ENCODE measurements at places on chromosomes 11 and 22.
A peak's percentile ranks its signal among the peaks of the same experiment; 100 is the strongest.

DNA sequence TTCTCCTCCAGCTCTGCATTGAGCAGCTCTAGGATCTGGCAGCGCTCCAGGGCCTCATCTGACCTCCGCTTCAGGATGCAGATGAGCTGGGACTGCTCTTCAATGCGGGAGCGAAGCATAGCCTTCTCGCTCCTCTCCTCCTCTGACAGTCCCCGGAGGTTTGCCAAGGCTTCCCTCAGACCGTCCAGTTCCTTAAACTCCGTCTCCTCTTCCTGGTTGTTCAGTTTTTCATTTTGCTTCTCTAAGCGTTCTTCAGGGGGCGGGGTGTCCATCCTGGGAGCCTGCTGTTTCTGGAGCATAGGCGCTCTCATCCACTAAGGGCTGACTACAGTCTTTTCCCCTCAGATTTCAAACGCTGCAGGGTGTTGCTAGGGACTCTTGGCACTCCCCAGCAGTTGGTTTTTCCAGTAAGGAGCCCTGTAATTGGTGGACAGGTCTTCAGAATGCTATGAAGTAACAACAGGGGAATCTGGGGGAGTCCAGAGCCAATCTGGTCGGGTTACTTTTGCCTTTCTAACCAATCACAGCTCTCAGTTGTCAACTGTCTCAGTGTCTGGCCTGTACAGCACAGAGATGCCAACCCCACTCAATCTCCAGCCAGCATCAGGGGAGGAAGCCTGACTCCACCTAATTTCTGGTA is at the start of gene CCDC89:
Gene CCDC89, minus strand, starts transcription at position 376 of the 640 bp plus-strand sequence. Its CDS starts 65 bp downstream, at position 311.
- peak; percentile 96 for DNase-seq

DNA sequence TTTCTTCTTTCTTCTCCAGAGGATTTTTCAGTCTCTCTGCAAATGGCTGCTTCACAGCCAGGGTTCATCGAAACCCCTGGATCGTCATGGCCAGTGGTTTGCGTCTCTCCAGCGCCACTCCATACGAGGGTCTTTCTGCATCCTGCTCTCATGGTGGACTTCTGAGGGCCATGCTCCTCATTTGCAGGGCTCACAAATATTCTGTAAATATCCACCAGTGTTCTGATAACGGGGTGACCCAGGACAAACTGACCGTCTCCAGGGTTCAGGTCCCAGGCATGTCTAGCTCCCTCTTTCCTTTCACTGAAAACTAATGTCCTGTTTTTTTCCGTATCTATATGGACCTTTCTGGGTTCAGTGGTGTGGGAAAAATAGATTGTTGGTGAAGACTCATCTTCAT is 15.7 kb upstream of the VPREB1 start:
- DNase-seq, result no peak

GRCh38 chr11:98955551-98955950 is 65.2 kb upstream of the CNTN5 start:
- no peak for DNase-seq

DNA sequence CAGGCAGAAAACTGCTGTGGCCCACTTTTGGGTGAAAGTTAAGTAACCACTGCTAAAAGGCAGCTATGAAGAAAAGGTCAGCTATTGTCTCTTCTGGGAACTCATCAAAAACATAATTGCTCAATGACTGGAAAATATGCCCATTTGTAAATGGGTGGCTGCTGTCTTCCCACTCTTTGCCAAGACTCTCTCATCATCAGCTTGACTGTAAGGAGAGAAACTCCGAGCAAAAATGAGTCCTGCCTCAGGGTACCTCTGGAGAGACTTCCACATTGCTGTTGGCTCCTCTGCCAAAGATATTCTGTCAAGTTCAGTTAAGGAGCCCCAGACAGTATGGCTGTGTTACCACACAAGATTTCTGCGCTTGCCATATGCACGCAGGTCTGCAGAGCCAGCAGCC is 138.7 kb downstream of the BBOX1 start:
- no peak for DNase-seq

GRCh38 chr11:72569966-72570892 is 104.0 kb downstream of the PDE2A start:
- DNase-seq, result no peak

DNA sequence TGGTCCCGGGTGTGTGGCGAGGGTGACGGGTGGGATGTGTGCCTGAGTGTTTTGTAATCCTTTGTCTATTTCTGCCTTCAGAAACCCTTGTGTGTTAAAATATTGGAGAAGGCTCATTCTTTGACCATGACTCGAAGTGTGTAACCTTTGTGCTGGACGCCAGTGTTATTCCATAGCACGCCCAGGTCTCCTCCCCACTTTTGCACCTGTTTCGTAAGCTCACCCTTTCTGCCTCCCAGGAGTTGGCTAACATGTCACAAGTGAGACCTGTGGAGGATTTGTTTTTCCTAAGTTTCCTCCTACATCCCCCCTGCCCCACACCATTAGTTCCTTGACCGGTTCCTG is 382 bp downstream of the C11orf54 start:
- peak; percentile 6 for DNase-seq

- DNase-seq, result no peak
These were observed 7.4 kb upstream of the ACRV1 start for GRCh38 chr11:125688066-125688465.

GRCh38 chr22:44449061-44449682 is 48.9 kb downstream of the RTL6 start:
- DNase-seq, result no peak

- DNase-seq, result no peak
These were observed 18.5 kb upstream of the FEZ1 start for GRCh38 chr11:125514336-125515101.

DNA sequence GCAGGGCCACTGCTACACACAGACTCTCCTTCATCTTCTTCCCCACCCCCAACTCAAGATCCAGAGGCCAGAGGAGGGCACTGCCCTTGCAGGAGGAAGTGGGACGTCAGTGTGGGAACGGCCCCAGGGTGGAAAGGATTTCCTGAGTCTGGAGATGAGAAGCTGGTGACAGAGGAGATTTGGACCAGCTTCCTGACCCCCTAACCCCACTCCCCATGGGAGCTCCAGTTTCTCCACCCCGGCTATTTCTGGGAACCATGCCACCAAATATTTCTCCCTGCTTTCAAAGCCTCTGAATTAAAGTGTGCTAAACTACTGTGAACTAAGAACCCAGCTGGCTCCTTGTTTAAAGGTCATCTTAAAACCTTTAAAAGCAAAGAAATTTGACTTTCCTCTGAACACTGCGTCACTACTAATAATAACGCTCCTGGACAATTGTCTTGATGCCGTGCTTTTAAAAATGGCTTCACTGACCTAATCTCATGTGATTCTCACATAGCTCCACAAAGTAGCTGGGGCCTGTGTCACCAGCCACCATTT is 46.6 kb downstream of the CWC15 start:
- DNase-seq, result no peak

DNA sequence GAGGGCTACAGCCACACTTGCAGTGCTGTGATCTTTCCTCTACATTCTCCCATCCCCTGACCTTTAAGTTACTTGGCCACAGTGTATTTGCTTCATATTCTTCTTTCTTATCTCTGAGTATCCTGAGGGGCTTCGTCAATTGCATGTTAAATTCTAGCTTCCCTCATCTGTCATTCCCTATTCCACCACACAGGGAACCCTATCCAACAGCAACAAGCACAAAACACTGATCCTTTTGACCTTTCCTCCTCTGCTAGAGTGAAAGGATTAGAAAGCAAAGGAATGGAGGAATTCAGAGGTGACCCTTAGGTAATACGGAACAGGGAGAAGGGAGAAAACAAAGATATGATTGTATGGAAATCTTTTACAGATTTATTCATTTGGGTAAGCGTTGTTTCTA is 1061.7 kb upstream of the TENM4 start:
- DNase-seq, result no peak

DNA sequence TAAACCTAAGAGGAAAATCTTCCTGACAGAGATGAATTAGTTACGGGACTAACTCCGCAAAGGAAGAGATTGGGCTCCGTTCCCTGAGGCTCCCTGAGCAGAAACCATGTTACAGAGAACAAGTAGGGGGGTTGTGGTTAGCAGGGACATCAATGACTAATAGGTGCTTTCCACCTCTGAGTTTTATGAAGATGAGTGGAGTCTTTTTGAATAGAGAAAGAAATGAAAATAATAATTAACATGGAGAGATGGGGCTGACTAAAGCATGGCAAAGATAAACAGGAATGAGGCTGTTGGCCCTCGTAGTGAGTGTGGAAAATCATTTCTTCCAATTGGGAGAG is 47.5 kb upstream of the PICALM start:
- no peak for DNase-seq

DNA sequence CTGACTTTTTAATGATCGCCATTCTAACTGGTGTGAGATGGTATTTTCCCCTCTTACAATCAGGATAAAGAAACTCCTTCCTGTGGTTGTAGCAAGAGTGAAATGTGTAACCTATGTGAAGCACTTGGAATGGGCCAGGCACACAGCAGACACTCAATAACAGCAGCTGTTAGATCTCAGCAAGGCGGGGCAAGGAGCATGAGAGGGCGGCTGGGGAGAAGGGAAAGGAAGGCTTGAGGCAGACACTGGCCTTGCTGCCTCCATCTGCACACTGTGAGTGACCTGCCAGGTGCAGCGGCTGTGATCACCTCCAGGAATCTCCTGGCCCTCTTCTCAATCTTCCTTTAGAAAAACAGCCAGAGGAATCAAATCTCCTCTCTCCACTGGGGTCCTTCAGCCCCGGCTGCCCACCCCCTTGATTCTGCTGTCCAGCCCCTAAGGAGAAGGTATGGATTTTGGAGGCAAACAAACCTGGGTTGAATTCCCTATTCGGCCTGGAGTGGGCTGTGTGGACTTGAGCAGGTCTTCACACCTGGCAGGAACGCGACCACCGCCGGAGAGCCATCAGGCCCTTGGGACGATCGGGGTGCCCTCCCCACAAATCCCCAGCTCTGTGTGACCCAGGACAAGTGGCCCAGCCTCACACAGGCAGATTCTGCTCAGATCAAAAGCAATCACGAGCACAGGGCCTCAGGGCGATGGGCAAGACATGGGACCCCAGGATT is 49.0 kb downstream of the RPUSD4 start:
- no peak for DNase-seq

- DNase-seq, result no peak
These were observed 753.7 kb downstream of the NTM start for GRCh38 chr11:132123854-132124835.

- DNase-seq, result no peak
These were observed 16.6 kb downstream of the CD59 start for GRCh38 chr11:33719587-33719986.

DNA sequence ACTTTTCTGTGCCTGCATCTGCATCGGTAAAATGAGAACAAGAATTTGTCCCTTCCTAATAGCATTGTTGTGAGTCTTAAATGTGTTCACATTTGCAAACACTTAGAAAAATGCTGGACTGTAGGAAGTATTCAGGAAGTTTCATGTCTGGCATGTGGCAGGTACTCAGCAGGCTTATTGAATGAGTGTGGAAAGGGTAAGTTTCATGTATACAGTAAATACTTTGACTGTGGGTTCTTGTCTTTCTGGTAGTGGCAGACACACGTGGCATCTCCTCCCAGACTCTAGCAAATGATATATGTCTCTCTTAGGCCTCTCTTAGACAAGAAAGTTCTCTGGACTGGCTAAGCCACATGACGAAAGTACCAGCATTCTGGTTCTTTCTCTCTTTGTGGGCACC is 179.2 kb downstream of the C11orf91 start:
- DNase-seq, result no peak

DNA sequence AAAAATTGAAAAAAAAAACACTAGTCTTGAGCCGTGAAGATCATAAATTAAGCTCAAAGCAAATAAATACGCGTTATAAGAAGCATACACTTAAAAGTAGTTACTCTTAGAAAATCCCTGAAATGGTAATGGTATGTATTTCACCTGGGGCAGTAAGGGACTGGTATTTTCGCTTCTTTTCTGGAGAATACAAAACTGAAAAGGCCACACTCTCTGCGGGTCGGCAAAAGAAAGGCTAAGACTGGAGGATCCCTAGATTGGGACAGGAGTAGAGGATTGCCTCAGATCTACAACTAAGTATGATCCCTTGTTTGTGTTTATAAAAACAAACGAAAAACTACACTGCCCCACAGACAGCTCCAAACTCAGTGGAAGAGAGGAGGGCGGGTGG is 617 bp downstream of the TSG101 start:
- no peak for DNase-seq

GRCh38 chr11:69102732-69103615 is 52.8 kb upstream of the SMIM38 start:
- DNase-seq, result no peak

DNA sequence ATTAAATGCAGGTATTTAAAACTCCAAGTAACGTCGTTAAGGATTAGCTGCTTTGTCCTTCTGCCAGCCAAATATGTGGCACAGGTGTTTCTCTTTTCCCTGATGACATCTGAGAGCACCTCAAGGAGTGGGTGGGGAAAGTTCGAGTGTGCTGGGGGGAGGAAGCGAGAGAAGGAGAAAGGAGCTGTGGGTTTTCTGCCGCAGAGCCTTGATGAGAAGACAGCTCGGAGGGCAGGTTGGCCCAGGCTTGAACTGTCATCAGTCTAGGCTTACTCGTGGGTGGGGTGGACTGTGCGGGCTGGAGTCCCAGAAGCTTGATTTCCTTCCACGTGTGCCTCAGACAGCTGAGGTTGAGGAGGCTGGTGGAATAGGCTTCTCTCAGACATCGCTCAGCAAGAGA is 15.2 kb upstream of the SORL1-AS1 start:
- DNase-seq, result no peak

DNA sequence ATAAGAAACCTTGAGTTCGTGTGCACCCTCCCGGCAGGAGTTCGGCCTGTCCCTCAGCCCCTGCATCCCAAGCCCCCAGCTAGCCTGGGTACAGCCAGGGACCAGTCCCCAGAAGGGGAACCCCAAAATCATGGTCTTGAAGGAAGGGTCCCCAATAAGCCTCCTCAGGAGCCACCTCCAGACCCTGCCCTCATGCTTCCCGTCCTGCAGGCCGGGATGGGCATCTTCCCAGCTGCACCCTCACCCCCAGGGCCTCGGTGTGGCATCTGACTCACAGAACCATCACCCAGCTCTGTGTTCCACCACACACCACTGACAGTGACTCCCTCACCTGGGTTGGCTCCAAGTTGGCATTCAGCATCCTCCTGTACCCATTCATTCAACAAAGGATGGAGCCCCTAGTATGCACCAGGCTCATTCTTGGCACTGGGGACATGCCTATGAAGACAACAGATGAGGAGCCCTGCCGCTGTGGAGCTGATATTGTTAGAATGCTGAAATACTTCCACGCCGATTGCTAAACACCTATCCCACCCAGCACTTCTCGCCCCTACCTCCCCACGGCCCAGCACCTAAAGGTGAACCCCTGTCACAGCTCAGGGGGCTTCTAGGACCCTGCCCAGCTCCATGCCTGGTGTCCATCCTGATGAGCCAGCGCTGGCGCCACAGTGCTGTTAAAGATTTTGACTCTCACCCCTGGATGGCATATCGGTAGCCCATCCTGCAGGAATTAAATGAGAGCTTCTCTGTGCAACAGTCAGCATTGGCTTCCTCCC is 77.8 kb downstream of the BUD13 start:
- DNase-seq, result no peak

- no peak for DNase-seq
These were observed 83.6 kb downstream of the MORC2 start for GRCh38 chr22:30885001-30885366.

All from COR-L47 (cell line).